ENCODE measurements at places on chromosomes 6 and 20.

- peak; percentile 24 for DNase-seq
Observed at GRCh38 chr6:168956884-168957730, 296.5 kb downstream of the THBS2 start.

GRCh38 chr6:139337001-139337400 is 37.4 kb downstream of the CITED2 start:
- no peak for DNase-seq

DNA sequence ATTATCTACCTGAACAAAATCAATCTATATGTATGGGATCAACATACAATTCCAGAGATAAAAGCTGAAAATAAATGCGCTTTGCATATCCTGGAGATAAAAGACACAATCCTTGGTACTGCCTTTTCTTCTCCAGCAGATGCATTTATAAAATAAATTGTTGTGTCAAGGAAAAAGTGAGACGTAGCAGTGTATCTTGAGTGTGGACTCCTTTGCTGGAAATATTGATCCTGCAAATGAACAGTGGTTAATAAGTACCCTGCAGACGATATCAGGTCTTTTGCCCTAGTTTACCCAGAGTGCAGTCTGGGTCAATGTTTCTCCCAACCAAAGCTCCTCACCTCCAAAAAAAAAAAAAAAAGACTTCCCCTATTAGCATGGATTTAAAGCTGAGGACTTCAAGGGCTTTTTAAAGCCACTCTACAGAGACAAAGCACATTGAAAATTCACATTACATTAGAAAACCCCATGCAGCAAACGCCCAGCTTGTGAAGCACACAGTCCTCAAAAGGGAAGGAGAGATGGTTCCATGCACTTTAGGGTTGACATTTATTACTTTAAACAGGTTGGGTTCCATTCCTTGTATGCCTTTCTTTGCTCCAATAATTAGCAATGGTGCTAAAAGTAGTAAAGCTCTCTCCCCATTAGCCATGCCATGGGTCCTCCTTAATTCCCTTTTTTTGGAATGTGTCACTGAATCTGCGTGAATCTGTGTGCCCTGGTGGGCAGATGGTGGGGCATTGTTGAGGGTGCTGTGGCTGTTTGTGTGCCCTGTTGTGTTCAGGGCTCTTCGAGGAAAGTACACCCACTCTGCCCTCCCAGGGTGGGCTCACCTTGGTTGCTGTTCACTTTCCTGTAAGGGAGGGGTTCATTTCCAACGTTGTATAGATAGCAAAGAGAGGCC is 21.1 kb downstream of the FOXA2 start:
- DNase-seq, result no peak

- no peak for DNase-seq
Observed at GRCh38 chr6:38554700-38555413, 84.9 kb downstream of the BTBD9 start.

- DNase-seq, result no peak
Observed at GRCh38 chr6:123529058-123529457, 107.7 kb downstream of the TRDN start.

DNA sequence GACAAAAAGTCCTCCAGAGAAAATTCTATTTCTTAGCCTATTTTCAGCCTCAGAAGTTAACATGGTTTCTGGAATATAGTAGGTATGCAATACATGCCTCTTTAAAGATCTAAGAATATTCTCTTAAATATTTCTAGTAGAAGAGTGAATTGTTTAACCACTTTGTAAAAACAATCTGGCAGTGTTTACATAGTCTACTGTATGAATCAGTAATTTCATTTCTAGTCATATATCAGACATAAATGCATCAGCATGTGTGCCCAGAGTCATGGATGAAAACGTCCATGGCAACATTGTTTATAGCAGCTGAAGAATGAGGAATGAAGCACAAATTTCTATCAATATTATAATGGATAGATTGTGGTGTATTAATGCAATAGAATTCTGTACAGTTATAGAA is 124.9 kb downstream of the NKAIN2 start:
- DNase-seq, result no peak

- DNase-seq, result no peak
Observed at GRCh38 chr6:151255811-151256210, 16.0 kb downstream of the AKAP12 start.

- DNase-seq, result no peak
Observed at GRCh38 chr6:99746261-99746895, 139.7 kb downstream of the PRDM13 start.

DNA sequence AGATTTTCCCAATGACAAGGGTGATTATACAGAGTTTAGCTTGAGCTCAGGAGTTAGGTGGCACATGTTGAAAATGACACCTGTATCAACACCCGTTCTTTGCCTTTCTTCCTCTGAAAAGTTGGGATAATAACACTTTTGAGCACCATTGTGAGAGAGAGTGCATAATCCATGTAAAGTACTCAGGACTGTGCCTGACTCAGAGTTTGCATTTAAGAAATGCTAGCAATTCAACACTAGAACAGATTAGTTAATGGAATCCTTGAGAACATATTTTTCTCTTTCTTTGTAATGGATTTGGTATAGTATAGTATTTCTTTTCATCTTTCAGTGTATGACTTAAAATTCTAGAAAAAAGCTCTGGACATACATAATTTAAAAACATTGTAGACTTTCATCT is 449.2 kb downstream of the GJA1 start:
- DNase-seq, result no peak

GRCh38 chr6:88586371-88587149 is 376.9 kb downstream of the RNGTT start:
- no peak for DNase-seq

DNA sequence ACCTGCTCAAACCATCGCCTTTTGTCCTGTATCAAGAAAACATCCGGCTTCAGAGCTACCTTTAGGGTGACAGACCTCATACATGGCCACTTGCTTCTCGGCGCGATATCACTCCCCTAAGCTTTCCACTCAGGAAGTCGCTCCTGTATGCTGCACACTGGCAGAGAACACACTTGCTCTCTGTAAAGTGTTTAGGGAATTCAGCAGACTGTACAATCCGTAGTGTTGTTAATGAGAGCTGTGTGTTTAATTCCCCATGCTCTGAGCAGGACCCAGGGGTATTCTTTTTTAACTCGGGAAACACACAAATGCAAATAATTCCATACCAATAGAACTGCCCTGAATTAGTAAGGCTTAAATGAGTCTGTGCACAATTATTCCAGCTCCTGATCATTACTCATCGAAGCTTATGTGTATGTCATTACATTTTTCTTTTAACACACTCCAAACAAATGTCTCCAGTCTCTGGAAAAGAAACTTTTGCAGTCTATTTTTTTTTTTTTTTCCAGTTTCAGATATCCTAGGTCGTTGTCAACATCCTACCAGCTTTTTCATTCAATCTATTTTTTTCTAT is 338.7 kb upstream of the ARID1B start:
- no peak for DNase-seq

GRCh38 chr6:53756396-53756795 is 38.4 kb upstream of the LRRC1 start:
- no peak for DNase-seq

DNA sequence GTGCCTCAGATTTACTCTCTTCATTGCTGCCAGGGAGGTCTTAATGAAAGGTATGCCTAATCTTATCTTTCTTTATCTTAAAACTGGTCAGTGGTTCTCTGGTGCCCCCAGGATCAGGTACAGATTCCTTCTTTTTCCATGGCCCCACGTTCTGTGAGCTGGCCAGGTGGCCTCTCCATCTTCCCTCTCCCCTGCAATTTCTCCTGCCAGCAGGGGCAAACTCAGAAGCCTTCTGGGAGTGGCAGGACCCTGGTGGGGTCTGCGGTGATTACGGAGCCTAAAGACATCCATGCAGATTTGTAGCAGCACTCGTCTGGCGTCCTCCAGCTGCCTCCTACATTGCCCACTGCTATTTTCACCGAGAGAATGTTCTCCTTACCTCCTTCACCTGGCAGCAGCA is 95.8 kb downstream of the CCDC170 start:
- DNase-seq, result no peak

DNA sequence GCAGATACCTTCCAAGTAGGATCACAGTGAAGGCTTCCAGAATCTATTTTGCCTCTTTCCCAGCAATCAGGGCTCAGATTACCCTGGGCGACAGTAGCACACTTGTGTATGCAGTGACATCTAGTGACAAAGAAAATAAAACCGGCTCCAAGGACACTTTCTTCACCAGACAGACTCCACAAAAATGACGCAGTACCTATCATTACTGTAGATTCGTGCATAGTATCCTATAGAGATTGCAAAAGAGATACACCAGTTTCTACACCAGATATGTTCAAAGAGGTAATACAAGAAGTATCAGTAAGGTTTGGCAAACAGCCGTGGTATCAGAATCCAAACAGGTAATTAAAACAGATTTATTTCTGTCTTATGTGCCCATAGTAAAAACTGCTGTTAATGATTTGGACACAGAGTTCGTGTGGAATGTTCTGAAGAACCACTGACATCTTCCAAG is 600.4 kb upstream of the JAG1 start:
- no peak for DNase-seq

DNA sequence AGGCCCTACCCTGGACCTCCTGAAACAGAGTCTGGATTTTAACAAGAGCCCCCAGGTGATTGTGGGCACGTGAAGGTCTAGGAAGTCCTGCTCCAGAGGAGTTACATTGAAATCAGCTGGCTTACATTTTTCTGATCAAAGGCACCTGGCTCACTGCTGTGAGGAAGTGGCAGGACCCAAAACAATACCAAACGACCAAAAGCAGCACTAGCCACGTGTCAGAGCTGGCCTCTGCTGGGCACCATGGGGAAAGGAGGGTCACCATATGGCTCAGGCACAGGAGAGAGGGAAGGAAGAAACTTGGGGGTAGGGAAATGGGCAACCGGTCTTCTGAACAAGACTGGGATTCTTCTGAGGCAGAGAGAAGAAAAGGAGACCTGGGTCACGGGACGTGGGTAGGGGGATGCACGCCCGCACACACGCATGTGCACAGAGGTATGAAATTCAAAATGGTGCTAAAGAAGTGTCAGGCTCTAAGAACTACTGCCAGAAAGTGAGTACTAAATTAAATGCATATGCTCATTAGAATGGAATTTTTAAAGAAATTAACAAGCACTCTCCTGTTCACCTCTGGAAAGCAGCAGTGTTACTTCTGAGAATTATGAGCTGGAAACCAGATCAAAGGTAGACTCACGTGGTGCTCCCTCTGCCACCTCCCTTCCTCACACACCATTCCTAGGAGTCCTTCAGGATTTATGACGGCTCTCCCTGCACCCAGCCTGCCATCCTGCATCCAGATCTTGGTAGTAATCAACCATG is 113.6 kb downstream of the TRERF1 start:
- DNase-seq, result no peak

- DNase-seq, result no peak
Observed at GRCh38 chr6:152636021-152636608, 1.0 kb downstream of the SYNE1 start.

GRCh38 chr6:157861814-157862213 is 38.8 kb downstream of the SNX9 start:
- no peak for DNase-seq

DNA sequence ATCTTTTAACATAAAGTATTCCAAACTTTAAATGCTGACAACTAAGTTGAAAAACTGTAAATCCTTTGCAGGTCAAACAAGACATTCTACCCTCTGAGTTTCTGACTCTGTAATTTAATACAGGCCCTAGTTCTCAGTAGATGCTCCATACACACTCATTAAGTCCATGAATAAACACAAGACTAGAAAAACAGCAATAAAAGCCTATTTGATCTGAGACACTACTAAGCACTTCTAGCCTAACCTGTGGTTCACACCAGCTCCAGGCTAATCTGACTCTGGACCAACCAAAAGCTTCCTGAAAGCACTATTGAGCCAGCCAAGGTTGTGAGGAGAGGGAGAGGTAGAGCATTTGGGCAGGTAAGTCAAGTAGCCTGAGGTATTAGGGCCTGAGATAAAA is 103.9 kb downstream of the EPM2A start:
- no peak for DNase-seq

GRCh38 chr20:37533154-37533715 is 5.6 kb upstream of the BLCAP start:
- no peak for DNase-seq

DNA sequence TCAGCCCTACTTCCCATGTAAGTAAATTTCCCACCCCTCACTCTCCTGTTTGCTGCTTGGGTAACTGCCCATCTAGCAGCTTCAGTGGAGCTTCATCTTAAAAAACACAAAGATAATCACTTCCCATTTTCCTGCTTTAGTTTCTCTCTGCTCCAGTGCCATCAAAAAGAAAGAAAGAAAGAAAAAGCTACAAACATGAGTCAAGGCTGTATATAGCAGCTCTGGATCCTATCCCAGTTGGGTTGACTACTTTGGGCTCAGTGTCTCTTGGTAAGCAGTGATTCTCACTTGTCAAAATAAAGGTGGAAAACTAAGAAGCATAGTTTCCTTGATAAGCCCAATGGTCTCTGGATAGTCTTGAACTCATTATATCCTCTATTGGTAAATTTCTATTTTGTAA is 48.7 kb upstream of the SRPK1 start:
- no peak for DNase-seq

DNA sequence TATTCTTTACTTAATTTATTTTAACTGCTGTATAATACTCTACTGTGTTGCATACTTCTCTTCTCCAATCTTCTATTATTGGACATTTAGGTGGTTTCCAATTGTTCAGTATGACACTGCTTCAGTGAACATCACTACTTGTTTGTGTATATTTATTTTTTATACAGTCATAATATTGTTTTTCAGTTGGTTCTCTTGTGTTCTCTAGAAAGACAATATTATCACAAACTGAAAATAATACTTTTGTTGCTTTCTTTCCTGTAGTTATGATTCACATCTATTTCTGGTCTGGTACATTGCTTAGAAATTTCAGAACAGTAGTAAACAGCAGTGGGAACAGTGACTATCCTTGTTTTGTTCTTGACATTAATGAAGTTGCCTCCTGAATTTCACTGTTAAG is 62.8 kb upstream of the GTSF1L start:
- DNase-seq, result no peak
